Activated gamma-delta T cell treated with anti-CD3 and anti-CD28 coated beads, Interleukin-2, amount 50 U/mL, for 16 hours (primary cell): ENCODE measurements at places on chromosomes 2 and 18.

GRCh38 chr2:98793897-98794830 is 63.2 kb upstream of the MGAT4A start:
- no peak for DNase-seq

- DNase-seq = no peak
Observed at GRCh38 chr2:135585586-135585985, 54.3 kb downstream of the R3HDM1 start.

DNA sequence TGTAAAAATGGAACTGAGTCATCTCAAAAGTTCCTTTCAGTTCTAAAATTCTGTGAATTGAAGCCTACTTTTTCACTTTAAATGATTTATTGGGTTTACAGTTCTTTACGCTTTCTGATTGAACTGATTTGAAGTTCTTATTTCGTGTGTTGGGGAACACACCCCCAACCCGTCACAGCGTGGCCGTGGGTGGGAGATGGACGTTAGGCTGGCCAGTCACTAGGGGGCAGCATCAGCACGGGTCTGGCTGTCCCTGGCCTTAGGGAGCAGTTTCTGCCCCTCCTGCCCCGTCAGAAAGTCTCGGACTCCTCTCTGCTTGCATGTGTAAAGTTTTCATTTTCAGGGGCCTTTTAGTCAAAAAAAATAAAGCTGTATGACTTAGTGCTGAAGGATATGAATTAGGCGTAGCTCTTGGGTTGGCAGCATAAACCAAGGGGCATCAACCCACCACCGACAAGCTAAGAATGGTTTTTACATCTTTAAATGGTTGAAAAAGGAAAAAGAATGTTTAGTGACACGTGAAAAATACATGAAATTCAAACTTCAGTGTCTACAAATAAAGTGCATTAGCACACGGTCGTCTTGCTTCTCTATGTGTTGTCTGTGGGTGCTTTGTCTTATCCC is 63.4 kb downstream of the ZCCHC2 start:
- peak; percentile 40 for DNase-seq

DNA sequence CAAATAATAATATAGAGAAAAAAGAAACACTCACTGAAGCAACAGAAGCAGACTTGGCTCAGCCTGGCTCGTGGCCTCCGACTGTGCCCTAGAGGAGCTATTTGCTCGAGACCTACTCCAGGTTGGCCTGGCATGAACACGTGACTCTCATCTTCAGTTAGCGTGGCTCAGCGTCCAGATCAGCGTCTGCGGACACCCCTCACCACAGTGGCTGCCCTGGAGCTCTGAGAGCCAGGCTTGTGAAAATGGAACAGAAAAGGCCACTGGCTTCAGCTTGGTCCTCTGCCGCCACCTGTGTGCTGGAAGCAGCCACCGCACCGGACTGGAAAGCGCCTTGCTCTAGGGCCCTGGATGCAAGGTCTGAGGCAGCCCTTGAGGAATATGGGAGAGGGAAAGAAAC is 1184.0 kb upstream of the GYPC start:
- no peak for DNase-seq

DNA sequence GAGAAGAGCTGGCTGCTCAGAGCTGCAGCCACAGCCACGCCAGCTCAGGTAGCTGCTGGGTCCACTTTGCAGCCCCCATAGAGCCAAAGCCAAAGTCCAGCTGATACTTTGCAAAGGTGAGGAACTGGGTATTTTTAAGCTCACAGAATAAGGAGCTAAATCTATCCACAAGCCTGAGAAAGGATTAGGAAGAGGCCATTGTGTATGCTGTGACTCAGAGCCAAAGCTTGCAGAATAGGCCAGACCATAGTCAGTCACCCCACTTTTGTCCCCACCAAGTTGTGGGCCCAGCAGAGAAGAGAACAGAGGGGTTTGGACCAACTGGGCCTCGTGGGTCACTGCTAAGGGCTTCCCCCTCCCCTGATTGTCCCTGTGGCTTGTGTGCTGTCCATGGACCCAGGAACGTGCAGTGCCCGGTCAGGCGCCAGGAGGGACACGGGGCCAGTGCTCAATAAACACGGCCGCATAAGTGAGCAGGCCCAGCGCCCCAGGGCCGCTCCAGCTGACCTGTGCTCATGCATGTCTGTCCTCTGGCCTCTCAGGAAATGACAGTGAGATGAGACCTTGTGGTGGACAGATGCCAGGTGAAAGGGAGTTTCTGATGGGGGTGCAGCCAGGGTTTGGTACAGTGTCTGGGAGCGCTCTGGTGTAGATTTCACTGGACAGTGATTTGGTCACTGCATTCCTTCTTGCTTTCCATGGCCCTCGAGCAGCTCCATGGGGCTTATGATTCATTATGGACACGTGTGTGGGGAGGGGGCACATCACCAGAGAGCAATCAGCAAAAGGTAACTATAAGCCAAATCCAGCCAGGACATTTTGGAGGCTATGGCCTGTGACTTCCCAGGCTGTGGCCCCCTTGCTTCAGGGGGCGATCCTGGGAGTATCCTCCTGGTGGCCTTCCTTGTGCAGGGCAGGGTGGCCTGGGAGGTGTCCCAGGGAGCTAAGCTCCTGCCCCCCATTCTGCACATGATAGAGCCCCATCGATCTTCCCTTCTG is 31.3 kb downstream of the MAL start:
- DNase-seq = no peak

- no peak for DNase-seq
Observed at GRCh38 chr2:62307469-62308389, 111.8 kb downstream of the B3GNT2 start.

GRCh38 chr18:13524054-13524453 is 202.3 kb downstream of the FAM210A start:
- no peak for DNase-seq

- no peak for DNase-seq
Observed at GRCh38 chr2:152962446-152962845, 244.0 kb downstream of the ARL6IP6 start.

GRCh38 chr2:4762951-4763376 is 929.2 kb upstream of the SOX11 start:
- no peak for DNase-seq

- DNase-seq = no peak
Observed at GRCh38 chr2:105112345-105112744, 74.5 kb downstream of the MRPS9 start.

DNA sequence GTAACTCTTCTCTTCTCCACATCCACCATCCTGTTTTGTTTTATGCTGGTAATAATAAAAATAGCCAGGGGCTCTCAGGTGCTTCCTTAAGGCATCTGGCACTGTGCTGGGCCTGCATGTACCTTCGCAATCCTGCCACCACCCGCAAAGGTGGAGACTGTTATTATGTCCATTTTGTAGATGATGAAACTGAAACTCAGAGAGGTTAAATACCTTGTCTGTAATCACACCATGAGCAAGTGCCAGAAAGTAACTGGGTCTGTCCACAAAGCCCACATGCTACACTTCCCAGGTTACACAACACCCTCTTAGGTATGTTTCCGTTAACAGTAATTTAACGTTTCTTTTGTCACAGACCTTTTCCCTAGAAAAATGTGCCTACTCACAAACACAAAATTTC is 27.0 kb downstream of the NRP2 start:
- no peak for DNase-seq

DNA sequence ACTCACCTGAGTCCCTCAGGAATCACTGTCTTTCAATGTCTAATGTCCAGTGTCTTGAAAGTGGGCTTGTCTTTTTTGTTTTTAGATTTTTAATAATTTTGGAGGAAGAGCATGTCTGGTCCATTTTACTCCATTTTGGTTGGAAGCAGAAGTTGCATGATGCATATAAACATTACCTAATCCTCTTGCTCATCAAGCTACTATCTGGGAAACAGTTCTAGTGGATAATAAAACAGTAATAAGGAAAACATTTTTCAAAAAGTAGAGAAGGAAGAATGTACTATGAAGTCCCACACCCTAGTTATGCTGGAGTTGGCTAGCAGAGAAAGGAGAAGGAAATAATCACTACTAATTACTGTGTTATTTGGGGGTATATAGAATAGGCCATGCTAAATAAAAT is 263.7 kb downstream of the ETAA1 start:
- DNase-seq = no peak

GRCh38 chr18:56245866-56246580 is 392.4 kb downstream of the TXNL1 start:
- DNase-seq = no peak
